ENCODE measurements at places on chromosomes 2 and 18.

DNA sequence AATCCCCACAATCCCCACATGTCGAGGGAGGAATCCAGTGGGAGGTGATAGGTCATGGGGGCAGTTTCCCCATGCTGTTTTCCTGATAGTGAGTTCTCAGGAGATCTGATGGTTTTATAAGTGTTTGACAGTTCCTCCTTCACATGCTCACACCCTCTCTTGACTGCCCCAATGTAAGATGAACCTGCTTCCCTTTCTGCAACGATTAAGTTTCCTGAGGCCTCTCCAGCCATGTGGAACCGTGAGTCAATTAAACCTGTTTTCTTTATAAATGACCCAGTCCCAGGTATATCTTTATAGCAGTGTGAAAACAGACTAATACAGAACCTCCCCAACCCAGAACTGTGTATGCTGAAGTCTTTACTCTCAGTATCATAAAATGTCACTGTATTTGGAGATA, 289.5 kb upstream of the MMADHC start:
- no peak for DNase-seq

DNA sequence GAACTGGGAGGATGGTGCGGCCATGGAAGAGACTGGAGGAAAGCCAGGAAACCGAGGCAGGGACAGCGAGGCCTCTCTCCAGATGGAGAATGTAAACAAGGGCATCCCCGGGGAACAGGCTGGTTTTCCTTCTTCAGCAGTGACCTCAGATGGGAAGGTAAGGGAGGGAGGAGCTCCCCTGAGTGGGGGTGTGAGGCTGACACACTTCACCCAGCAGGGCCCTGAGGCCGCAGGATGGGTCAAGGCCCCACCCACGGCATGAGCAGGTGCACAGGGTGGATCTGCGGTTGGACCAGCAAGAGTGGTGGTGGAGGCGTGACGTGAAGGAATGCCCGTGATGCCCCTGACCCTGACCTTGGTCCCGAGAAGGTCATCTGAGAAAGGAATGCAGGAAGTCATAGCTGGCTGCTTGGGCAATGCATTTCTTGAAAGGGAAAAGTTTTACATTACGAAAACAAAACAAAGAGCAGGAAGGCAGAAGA, 48.1 kb downstream of the ADCY3 start:
- no peak for DNase-seq

DNA sequence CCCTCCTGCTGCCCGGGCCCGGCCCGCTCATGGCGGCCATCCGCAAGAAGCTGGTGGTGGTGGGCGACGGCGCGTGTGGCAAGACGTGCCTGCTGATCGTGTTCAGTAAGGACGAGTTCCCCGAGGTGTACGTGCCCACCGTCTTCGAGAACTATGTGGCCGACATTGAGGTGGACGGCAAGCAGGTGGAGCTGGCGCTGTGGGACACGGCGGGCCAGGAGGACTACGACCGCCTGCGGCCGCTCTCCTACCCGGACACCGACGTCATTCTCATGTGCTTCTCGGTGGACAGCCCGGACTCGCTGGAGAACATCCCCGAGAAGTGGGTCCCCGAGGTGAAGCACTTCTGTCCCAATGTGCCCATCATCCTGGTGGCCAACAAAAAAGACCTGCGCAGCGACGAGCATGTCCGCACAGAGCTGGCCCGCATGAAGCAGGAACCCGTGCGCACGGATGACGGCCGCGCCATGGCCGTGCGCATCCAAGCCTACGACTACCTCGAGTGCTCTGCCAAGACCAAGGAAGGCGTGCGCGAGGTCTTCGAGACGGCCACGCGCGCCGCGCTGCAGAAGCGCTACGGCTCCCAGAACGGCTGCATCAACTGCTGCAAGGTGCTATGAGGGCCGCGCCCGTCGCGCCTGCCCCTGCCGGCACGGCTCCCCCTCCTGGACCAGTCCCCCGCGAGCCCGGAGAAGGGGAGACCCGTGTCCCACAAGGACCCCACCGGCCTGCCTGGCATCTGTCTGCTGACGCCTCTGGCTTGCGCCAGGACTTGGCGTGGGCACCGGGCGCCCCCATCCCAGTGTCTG, 767 bp downstream of the RHOB start:
- DNase-seq: peak; percentile 30

GRCh38 chr18:64027931-64028695, 58.2 kb downstream of the SERPINB8 start:
- DNase-seq: no peak

GRCh38 chr2:133641497-133641896, 73.2 kb upstream of the NCKAP5 start:
- no peak for DNase-seq

Data from HEK293T (cell line).